Thoracic aorta (tissue), 2 donors: ENCODE measurements at places on chromosomes 11 and 22. TPM values are rescaled to one million over a fixed set of nuclear protein-coding genes. Genes with fewer than 3 reads are reported as not detected.

GRCh38 chr11:66326261-66327111, 9.6 kb upstream of the CD248 start:
- no peak overlapping the region for H3K4me3 ChIP-seq
- H3K4me1 ChIP-seq = no peaks in the 10 kb centered on the region
- no peak for DNase-seq
- no peak overlapping the region for H3K27ac ChIP-seq
- no peaks in the 10 kb centered on the region for H3K27me3 ChIP-seq
- no peaks in the 10 kb centered on the region for H3K36me3 ChIP-seq

- no peak overlapping the region for H3K4me3 ChIP-seq
- H3K4me1 ChIP-seq = no peaks in the 10 kb centered on the region
- H3K36me3 ChIP-seq = peaks cover 10% of the 10 kb centered on the region
- no peak overlapping the region for H3K27ac ChIP-seq
Measured at GRCh38 chr11:108034034-108034433, 25.3 kb downstream of the CUL5 start.

DNA sequence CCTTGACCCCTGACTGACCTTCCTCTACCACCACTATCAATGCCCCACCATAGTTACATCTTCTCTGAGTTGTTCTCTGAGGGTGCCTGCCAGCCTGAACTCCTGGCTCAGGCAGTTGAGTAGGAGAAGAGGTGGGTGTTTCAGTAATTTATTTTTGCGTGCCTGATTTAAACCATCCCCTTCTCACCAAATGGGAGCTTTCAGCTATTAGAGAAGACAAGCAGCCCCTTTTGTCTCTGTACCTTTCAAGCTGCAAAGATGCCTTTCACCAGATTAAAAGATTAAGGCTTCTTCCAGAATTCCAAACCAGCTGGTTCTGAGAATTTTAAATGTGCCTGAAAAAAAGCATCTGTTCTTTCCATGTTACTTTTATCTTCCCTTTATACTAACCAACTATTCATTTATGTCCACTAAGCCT, 223.8 kb downstream of the FAM76B start:
- no peak for DNase-seq
- H3K4me3 ChIP-seq = no peak overlapping the region
- no peak overlapping the region for H3K27ac ChIP-seq

DNA sequence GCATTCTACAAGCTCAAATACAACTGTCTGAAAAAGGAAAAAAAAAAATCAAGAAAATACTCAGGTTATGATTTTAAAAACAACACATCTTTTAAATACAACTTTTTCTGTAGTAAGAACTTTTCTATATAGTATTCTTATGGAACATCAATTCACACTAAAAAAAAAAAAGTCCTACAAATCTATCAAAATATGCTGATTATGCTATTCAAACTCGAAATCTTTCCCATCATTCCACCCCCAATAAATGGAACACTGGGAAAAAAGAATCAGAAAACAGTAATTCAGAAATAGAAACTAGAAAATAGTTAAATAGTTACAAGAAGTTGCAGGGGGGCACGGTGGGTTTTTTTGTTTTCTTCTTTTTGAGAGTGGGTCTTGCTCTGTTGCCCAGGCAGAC, 77.4 kb downstream of the PICALM start:
- no peak overlapping the region for H3K27ac ChIP-seq
- H3K27me3 ChIP-seq = no peaks in the 10 kb centered on the region
- peaks cover 13% of the 10 kb centered on the region for H3K4me1 ChIP-seq
- no peak for DNase-seq

DNA sequence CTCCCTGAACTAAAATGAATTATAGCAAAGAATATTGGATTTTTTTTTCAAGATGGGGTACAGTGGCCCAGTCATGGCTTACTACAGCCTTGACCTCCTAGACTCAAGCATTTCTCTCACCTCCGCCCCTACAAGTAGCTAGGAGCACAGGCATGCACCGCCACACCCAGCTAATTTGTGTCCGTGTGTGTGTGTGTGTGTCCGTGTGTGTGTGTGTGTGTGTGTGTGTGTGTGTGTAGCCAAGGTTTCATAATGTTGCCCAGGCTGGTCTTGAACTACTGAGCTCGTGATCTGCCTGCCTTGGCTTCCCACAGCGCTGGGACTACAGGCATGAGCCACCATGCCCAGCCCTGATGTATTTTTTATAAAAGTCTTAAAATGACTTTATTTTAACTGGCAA, 12.6 kb downstream of the THYN1 start:
- DNase-seq = no peak
- H3K27me3 ChIP-seq = no peaks in the 10 kb centered on the region
- H3K4me3 ChIP-seq = no peak overlapping the region
- H3K4me1 ChIP-seq = no peaks in the 10 kb centered on the region
- peaks cover 50% of the 10 kb centered on the region for H3K36me3 ChIP-seq

DNA sequence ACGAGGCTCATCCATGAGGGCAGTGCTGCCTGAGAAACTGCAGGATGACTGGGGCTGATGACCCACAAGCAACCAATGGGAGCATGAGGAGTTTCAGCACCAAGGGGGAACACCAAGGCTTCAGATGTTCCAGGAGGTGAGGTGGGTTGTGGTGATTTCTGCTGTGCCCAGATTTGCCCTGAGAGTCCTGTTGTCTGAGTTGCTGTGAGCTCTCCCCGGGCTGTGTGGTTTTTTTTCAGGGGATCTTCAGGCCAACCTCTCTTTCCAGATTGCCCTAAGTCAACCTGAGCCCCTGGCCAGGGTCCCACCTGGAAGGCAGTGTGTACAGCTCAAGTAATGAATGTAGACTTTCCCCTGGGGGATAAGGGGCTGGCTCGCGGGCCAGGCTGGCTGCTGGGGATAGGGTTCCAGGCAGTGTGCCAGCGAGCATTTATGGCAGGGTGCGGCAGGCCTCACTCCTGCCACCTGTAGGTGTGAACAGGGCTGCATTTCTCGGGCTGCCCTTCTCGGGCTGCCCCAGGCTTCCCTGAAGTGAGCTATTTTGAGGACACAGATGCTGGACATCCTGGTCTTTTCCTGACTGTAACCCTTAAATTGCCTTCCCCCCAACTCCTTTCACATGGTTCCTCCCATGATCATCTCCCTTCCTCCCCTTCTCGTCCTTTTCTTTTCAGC, 9.8 kb downstream of the SLC22A6 start:
- H3K27me3 ChIP-seq = no peaks in the 10 kb centered on the region
- no peak overlapping the region for H3K27ac ChIP-seq
- no peak for DNase-seq

Gene GLB1L3
- total RNA-seq = not detected

GRCh38 chr22:48474881-48475280, 1352.8 kb downstream of the BRD1 start:
- H3K4me1 ChIP-seq = no peaks in the 10 kb centered on the region
- no peak overlapping the region for H3K27ac ChIP-seq
- no peak for DNase-seq
- H3K27me3 ChIP-seq = no peaks in the 10 kb centered on the region
- H3K36me3 ChIP-seq = no peaks in the 10 kb centered on the region
- H3K4me3 ChIP-seq = no peak overlapping the region

Gene OR10D3
- not detected for total RNA-seq

DNA sequence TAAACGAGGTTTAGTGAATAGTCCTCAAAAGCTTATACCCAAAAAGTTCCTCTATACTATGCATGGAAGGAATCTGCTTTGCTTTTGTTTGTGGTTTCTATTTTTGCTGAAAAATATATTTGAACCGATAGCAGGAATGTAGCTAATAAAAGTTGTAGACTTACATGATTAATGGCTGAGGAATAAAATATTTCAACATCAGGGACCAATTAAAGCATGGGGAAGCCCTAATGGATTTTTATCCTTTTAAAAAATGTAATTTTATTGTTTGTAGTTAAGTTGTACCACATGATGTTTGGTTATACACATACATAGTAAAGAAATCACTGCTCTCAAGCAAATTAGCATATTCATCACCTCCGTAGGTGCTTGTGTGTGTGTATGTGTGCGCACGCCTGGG, 295.3 kb upstream of the CNTN5 start:
- H3K4me3 ChIP-seq = no peak overlapping the region
- H3K36me3 ChIP-seq = no peaks in the 10 kb centered on the region
- no peaks in the 10 kb centered on the region for H3K4me1 ChIP-seq
- no peak for DNase-seq
- no peak overlapping the region for H3K27ac ChIP-seq
- H3K27me3 ChIP-seq = no peaks in the 10 kb centered on the region

Gene OR56A1
- total RNA-seq = not detected

- H3K4me1 ChIP-seq = no peaks in the 10 kb centered on the region
- no peaks in the 10 kb centered on the region for H3K27me3 ChIP-seq
- no peak for DNase-seq
Measured at GRCh38 chr11:74460481-74461154, 6.7 kb downstream of the KCNE3 start.

- H3K27ac ChIP-seq = peak overlapping the region; percentile 97
- peaks cover 14% of the 10 kb centered on the region for H3K4me1 ChIP-seq
- H3K27me3 ChIP-seq = no peaks in the 10 kb centered on the region
- peaks cover 47% of the 10 kb centered on the region for H3K36me3 ChIP-seq
- H3K4me3 ChIP-seq = no peak overlapping the region
Measured at GRCh38 chr11:613369-613968, 2.3 kb downstream of the IRF7 start.

Gene TMPRSS6
- not detected for total RNA-seq

GRCh38 chr11:104451197-104451893, 287.4 kb upstream of the PDGFD start:
- H3K36me3 ChIP-seq = no peaks in the 10 kb centered on the region
- H3K27ac ChIP-seq = no peak overlapping the region
- H3K4me1 ChIP-seq = peaks cover 17% of the 10 kb centered on the region

- H3K27ac ChIP-seq = no peak overlapping the region
- H3K27me3 ChIP-seq = no peaks in the 10 kb centered on the region
- peaks cover 17% of the 10 kb centered on the region for H3K36me3 ChIP-seq
- H3K4me3 ChIP-seq = no peak overlapping the region
- H3K4me1 ChIP-seq = peaks cover 90% of the 10 kb centered on the region
- DNase-seq = no peak
Measured at GRCh38 chr11:19867064-19867463, 154.4 kb downstream of the NAV2 start.

Gene A4GALT
- 77.3 TPM for total RNA-seq

Gene OR9Q1
- total RNA-seq = not detected

- no peak overlapping the region for H3K27ac ChIP-seq
- no peaks in the 10 kb centered on the region for H3K27me3 ChIP-seq
- DNase-seq = no peak
- no peak overlapping the region for H3K4me3 ChIP-seq
Measured at GRCh38 chr11:59174664-59175033, 2.7 kb downstream of the DTX4 start.

DNA sequence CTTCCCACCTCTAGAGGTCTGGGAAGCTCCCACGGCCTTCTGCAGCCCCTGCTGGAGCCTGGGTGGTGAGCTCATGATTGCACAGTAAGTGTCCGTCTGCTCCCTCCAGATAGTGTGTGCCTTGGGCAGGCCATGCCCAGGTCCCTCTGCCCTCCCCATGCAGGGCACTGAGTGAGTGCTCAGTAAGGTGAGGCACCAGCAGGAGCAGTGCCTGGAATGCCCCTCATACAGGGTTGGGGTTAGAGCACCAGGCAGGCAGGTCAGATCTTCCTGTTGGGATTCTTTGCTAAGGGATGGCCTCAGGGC, 50.3 kb downstream of the NAT10 start:
- peaks cover 37% of the 10 kb centered on the region for H3K4me1 ChIP-seq
- no peaks in the 10 kb centered on the region for H3K27me3 ChIP-seq
- peaks cover 31% of the 10 kb centered on the region for H3K36me3 ChIP-seq
- peak overlapping the region; percentile 46 for H3K4me3 ChIP-seq
- DNase-seq = no peak

- H3K27ac ChIP-seq = peak overlapping the region; percentile 75
- no peak overlapping the region for H3K4me3 ChIP-seq
- peaks cover 100% of the 10 kb centered on the region for H3K4me1 ChIP-seq
- H3K36me3 ChIP-seq = no peaks in the 10 kb centered on the region
- no peaks in the 10 kb centered on the region for H3K27me3 ChIP-seq
Measured at GRCh38 chr22:27779643-27780042, 21.9 kb downstream of the MN1 start.

DNA sequence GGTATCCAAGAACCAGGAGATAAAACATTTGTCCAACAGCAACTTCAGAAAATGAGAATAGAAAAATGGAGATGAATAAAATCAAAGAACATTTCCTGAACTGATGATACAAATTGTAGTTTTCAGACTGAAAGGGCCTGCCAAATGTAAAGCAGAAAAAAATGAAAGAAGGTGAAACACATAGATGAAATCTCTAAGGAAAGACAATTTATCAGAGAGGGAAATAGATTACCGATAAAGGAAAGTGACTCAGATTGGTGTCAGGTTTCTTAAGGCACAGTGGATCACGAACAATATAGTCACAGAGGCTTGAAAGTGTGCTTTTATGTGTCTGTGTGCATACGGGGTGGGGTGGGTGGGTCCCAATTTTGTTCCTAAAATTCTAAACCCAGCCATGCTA, 4.1 kb upstream of the STT3A start:
- no peak overlapping the region for H3K27ac ChIP-seq
- peaks cover under 1% of the 10 kb centered on the region for H3K4me1 ChIP-seq
- no peaks in the 10 kb centered on the region for H3K27me3 ChIP-seq
- H3K36me3 ChIP-seq = peaks cover 4% of the 10 kb centered on the region
- no peak for DNase-seq
- H3K4me3 ChIP-seq = no peak overlapping the region

Gene NUP98
- total RNA-seq = 216 TPM

Gene TMPRSS13
- total RNA-seq = 1.1 TPM

- H3K27ac ChIP-seq = no peak overlapping the region
- H3K4me3 ChIP-seq = peak overlapping the region; percentile 58
- no peak for DNase-seq
- no peaks in the 10 kb centered on the region for H3K36me3 ChIP-seq
Measured at GRCh38 chr11:31817054-31817620, 6.0 kb upstream of the PAX6 start.

DNA sequence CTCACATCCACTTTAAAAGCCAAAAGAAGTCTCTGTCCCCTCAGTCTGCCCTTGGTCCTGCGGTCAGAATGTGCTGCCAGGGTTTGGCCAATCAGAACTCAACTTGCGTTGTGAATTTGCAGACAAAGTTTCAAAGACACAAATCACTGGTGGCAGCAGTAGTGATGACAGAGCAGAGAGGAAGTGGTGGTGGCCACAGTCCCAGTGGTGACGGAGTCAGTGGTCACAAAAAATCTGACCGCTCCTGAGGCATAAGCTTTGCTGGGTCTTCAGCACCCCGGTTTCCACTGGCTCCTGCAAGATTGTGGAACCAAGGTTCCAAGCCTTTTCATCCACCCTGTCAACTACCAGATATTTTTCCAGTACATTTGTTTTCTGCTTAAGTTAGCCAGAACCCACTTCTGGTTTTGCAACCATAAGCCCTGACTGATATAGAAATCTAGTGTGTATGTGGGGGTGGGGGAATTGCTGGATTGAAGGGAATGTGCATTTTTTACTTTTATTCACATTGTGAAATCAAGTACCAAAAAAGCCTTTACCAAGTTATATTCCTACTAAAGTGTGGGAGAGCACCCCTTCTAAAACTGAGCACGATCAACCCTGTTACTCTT, 112.3 kb downstream of the TMPRSS5 start:
- H3K4me3 ChIP-seq = peak overlapping the region; percentile 3
- no peaks in the 10 kb centered on the region for H3K36me3 ChIP-seq

GRCh38 chr11:133796043-133796795, 49.1 kb downstream of the SPATA19 start:
- H3K4me1 ChIP-seq = no peaks in the 10 kb centered on the region
- H3K4me3 ChIP-seq = no peak overlapping the region
- no peak for DNase-seq
- H3K27me3 ChIP-seq = no peaks in the 10 kb centered on the region

Gene TESMIN
- total RNA-seq = not detected

Gene ADORA2A
- 47.6 TPM for total RNA-seq
